ENCODE measurements at places on chromosomes 13 and 19. TPM values are rescaled to one million over a fixed set of nuclear protein-coding genes. Genes with fewer than 3 reads are reported as not detected.

Gene PLEKHA4
- polyA plus RNA-seq: 8.4 TPM

Gene ZNF429
- 3.5 TPM for polyA plus RNA-seq

Gene PABPC3
- polyA plus RNA-seq: 0.16 TPM

Gene MAP3K10
- 6.5 TPM for polyA plus RNA-seq

DNA sequence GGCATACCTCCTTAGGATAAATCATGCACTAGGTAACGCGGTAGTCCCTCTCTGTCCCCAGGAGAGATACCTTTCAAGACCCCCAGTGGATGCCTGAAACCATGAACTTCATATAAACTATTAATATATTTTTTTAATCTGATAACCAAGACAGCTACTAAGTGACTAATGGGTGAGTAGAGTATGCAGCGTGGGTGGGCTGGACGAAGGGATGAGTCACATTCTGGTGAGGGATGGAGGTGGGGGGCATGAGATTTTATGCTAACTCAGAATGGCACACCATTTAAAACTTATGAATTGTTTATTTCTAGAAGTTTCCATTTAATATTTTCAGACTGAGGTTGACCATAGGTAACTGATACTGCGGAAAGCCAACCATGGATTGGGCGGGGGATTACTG lies 46.2 kb downstream of the CDK8 start:
- no peaks in the 10 kb centered on the region for H3K27me3 ChIP-seq
- DNase-seq: no peak
- no peaks in the 10 kb centered on the region for H3K4me1 ChIP-seq
- H3K36me3 ChIP-seq: no peaks in the 10 kb centered on the region
- no peak overlapping the region for H3K27ac ChIP-seq
- no peak overlapping the region for H3K4me3 ChIP-seq

DNA sequence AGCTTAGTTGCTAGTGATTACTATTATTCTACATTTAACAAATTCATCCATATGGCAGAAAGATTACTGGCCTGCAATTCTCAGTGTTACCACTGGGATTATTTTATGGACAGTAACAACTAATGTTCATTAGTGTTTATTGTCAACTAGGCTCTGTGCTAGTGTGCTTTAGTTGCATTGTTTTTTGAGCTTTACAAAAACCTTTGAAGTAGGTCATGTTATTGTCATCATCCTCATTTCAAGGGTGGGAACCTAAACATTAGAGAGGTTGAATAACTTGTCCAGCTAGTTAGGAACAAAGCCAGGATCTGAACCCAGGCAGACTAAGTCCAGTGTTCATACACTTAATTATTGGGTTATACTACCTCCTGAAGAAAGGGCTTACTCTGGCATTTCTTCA lies 27.8 kb upstream of the TDRD3 start:
- H3K36me3 ChIP-seq: no peaks in the 10 kb centered on the region
- H3K4me1 ChIP-seq: no peaks in the 10 kb centered on the region
- H3K4me3 ChIP-seq: no peak overlapping the region
- H3K27ac ChIP-seq: no peak overlapping the region
- DNase-seq: no peak

DNA sequence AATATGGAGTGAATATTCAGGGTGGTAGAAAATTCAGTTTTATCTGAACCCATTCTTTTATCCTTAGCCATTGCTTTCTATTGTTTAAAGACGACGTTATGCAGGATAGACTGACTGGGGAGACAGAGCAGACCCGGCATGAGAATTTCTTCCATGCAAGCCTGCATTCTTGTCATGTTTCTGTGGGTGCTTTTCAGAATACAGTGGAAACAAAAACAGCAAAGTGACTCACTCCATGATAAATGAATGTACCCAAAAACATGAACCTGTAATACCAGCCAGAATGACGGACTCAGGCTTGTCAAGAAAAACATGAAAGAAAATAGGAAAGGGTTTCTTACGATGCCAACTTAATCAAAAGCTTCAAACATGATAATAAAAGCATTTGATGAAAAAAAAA lies 924.0 kb downstream of the EFNB2 start:
- H3K4me1 ChIP-seq: no peaks in the 10 kb centered on the region
- no peak overlapping the region for H3K4me3 ChIP-seq
- DNase-seq: no peak
- H3K27me3 ChIP-seq: no peaks in the 10 kb centered on the region
- H3K36me3 ChIP-seq: no peaks in the 10 kb centered on the region
